Foreskin keratinocyte (primary cell): ENCODE measurements at places on chromosomes 7 and 10.

DNA sequence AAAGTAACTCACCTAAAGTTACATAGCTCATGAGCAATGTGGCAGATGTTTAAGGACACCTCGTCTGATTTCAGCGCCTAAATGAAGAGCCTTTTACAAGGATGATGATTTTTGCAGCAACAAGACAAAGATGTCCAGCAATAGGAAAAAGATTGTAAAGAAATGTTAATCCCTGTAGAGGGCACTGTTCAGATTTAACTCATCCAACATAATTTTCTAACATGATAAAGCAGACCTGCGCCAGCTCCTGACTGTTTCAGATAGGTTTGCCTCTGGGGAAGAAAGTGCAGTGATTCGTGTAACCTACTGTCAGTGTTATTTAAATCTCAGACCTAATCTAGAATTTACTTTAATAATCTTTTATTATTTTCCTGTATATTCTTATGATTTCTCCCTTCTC is 595.2 kb downstream of the AUTS2 start:
- peak; percentile 48 for DNase-seq

GRCh38 chr10:6494442-6494819 is 85.6 kb downstream of the PRKCQ start:
- DNase-seq = no peak

DNA sequence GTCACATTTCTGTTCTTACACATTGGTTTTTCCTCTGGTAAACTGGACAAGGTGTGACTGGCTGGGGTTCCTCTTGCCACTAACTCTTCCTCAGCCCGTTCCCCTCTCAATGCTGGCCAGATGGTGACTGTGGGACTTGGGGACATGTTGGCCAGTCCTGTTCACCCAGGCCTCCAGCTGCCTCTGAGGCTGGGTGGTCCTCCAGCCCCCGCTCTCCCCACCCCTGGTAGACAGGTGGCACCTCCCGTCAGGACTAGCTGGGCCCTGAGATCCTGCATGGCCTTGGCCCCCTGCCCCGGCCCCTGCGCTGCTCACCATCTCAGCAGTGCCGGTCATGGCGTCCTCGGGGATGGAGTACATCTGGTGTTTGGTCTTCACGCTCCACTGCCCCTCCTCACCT is 10.8 kb upstream of the MYL7 start:
- DNase-seq = no peak

DNA sequence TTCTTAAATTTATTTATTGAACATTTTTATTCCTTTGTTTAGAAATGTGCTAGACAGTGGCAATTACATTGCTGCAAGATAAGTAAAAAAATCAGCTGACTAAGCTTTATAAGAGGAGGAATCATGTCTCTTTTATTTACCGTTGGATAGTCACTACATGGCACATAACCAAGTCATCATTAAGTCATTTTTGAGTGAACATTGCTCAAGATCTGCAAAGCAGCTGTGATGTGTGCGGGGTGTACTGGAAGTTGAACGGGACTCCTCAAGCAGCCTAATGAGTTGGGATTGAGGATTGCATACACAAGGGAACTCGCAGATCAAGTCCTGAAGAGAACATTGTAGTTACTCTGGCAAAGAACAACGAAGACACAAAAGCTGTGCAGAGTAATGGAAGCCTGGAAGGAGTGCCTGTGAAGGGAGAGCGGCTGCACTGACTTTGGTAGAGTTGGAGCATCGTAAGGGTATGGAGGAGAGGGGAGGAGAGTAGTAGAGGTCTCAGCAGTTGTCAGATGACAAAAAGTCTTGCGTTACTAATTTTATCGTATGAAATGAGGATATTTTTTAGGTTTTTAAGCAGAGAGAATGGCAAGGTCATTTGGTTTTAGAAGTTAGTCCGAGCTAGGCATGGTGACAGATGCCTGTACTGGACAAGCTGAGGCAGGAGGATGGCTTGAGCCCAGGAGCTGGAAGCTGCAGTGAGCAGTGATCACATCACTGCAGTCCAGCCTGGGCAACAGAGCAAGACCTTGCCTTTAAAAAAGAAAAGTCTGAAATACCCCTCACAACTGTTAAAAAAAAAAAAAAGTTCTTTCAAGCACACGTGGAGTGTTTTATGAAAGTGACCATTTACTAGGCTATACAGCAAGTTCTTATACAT is 95.1 kb downstream of the BMPR1A start:
- peak; percentile 14 for DNase-seq

DNA sequence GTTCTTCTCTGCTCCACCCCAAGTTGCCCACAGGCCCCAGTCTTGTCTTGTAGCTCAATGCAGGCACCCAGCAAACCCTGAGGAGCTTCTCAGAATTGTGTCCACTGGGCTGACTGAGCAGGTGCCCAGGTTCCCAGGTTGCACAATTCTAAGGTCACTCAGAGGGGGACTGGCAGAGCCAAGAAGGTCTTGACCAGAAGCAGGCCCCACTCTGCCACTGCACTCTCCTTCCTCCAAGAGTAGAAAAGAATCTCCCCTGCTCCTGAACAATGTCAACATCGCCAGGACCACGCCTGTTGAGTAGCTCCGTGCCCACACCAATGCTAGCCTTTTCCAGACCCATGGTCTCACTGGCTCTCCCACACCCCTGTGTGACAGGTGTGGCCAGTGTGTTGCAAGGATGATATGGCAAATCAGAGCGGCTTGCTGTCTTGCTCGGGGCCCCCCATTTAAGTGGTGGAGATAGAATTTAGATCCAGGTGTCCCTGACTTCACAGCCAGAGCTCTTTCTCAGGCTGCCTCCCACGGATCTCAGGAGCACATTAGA is 577 bp downstream of the LRRC18 start:
- DNase-seq = no peak

GRCh38 chr7:104823177-104823576 is 190.8 kb upstream of the KMT2E start:
- DNase-seq = no peak

DNA sequence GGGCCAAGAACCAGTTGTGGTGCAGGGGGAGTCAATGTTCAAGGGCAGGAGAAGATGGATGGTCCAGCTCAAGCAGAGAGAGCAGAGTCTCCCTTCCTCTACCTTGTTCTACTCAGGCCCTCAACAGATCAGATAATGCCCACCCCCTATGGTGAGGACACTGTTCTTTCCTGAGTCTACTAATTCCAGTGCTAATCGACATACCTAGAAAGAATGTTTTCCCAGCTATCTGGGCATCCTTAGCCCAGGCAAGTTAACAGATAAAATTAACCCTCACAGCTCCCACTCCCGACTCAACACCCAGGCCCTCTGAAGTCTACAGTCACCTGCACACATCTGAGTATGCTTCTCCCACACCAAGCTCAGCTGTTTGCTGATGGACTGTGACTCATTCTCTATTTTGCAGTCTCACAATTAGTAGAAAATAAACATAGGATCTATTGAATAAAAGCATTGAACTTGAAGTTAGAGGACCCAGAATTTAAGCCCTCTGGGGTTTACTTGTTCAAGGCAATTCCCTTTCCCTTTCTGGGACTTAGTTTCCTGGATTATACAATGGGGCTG is 17.1 kb downstream of the COL13A1 start:
- DNase-seq = no peak

DNA sequence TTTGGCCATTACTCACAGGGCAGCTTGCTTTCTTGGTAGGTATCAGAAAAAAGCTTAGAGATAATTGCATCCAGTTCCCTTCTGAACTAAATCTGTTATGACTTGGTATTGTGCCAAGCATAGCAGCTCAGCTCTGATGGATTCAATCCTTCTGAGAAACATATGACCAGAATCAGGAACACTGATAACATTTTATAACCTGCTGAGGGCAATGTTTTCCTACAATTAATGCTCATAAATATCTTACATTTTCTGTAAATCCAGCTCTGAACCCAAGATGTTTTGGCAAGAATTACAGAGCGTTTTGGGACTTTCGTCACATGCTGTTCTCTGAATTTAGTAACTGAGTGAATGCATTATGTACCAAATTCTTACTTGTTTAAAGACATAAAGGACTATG is 167.8 kb downstream of the KIF20B start:
- DNase-seq = no peak

DNA sequence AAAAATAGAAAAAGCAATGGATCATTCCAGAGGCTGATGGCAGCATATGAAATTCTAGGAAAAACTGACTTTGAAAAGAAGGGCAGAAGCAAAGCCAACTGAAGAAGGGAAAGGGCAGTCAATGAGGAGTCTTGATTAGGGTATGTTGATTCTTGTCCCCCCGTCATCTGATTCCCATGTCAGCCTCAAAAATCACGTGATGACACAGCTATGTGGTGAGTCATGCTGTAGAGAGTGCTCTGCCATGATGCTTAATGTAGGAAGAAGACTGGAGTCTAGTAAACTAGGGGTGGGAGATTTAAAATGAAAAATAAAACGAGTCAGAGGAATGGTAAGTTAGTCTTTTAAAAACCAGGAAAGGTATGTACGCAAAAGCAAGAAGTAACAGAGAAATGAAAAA is 3.9 kb upstream of the POU6F2 start:
- DNase-seq = no peak

- no peak for DNase-seq
These were observed 166.5 kb downstream of the TMEM26 start for GRCh38 chr10:61286686-61287085.

- DNase-seq = peak; percentile 50
These were observed 45.7 kb downstream of the PITRM1 start for GRCh38 chr10:3126741-3127346.

DNA sequence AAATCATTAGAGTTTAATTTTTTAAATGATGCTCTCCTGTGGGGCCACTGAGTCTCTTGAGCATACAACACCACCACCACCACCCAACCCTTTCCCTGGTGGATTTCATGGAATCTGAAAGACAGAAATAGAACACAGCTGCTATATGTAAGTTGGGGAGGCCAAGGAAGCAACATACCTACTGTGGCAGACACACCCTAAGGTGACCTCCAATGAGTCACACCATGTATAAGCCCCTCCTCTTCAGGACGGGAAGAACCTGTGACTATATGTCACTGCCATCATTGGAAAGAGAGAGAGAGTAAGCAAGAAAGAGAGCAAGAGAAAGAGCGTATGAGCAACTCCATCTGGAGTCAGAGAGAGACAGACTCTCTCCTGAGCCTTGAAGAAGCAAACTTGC is 172.4 kb upstream of the NFE2L3 start:
- DNase-seq = no peak

DNA sequence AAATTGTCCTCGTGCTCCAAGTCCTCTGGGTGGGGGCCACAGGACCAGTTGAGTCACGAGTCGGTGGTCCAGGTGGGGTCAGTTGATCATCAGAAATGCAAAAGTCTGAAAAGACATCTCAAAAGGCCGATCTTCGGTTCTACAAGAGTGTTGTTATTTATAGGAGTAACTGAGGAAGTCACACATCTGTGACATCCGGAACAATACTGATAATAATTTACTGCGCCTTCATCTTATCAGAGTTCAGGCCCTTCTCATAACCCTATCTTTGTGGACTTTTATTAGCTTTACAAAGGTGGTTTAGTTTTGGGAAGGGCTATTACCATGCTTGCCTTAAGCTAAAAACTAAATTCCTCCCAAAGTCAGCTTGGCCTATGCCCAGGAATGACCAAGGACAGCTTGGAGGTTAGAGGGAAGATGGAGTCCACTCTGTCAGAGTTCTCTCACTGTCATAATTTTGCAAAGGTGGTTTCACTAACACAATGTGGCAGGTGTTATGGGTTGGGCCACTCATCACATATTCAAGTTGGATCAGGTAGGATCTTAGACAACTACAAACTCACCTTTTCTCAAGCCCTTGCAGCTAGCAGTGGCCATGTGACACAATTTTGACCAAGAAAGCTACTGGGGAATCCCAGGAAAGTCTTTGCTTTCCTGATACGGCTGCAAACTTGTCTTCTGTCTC is 54.7 kb upstream of the CHST3 start:
- DNase-seq = no peak

DNA sequence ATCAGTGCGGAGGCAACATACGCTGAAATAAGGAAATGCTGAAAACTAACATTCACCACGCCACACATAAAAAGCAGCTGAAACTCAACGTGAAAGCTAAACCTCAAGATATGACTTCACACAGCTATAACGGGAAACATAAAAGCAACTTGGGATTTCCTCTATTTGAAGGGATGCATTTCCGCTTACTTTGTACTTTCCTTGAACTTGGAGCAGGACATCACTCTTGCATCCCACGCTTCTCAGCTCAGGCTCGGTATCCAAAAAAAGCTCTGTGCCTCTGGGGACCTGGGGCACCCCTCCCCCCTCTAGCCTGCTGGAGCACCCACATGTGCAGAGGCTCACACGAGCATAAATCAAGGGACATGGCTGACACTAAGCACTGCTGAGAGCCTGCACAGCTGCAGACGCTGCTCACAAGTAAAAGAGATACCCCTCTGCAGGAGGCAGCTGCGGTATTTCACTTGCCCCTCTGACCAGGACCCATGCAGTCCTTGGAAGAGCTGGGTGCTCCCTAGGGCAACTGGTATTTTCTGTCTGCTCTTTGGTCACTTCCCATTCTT is 34.2 kb downstream of the PARD3 start:
- no peak for DNase-seq

GRCh38 chr7:28806841-28807240 is 151.3 kb downstream of the TRIL start:
- no peak for DNase-seq

- DNase-seq = no peak
These were observed 45.6 kb upstream of the SUN1 start for GRCh38 chr7:786472-787255.

GRCh38 chr10:110223298-110223925 is 16.0 kb downstream of the MXI1 start:
- DNase-seq = no peak

GRCh38 chr10:126387931-126388911 is at the start of gene ADAM12:
TSS of gene ADAM12 (minus strand) at chr10:126388477. CDS start at chr10:126388145, 332 bp downstream.
- peak; percentile 40 for DNase-seq

GRCh38 chr7:29022291-29022988 is 64.3 kb upstream of the TRIL start:
- DNase-seq = no peak

- DNase-seq = no peak
These were observed 23.9 kb downstream of the OPALIN start for GRCh38 chr10:96334616-96335526.

GRCh38 chr10:113019096-113019495 is 69.0 kb downstream of the TCF7L2 start:
- DNase-seq = no peak

DNA sequence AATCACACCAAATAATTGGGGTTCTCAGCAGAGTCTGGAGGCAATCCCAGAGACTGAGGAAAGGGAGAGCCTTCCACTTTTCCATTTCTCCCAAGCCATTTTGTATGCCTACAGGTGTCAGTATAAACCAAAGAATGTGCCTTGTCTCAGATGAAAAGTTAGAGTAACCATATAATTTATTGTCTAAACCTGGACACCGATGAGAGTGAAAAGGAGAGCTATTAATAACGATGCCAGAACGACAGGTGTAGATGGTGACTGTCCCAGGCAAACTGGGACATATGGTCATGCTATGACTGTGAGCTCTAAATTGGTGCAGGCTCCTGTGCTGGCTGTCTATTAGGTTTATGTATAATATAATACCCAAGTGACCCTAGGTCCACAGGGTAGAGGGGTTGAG is 219.6 kb downstream of the ARHGAP12 start:
- DNase-seq = no peak
